ENCODE measurements at places on chromosomes 16 and 17. TPM values are rescaled to one million over a fixed set of nuclear protein-coding genes. Genes with fewer than 3 reads are reported as not detected.

Gene PDILT
- total RNA-seq = not detected

DNA sequence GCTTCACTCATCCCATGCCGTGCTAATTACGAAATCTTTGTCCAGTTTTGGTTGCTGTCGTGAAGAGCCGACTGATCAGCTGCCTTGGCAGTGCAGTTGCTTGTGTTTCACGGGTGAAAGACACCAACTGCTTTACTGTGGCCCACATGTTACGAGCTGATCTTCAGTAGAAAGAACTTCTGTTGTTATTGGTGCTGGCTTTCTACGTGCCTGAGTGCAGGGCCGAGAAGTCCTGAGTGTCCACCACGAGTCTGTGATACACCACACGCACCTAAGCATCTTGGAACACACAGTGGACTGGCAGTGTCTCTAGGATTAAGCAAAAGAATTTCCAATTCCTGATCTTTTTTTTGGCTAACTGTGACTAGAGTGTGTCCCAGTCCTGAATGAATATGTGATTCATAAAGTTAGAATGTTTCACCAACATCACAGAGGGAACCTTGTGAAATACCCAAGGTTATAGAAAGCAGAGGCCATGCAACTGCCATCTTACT, 70.4 kb upstream of the CLEC18A start:
- H3K27me3 ChIP-seq = no peaks in the 10 kb centered on the region
- H3K36me3 ChIP-seq = peaks cover 32% of the 10 kb centered on the region
- no peak overlapping the region for H3K4me3 ChIP-seq

GRCh38 chr17:28634206-28634865, 10.6 kb downstream of the BLTP2 start:
- no peaks in the 10 kb centered on the region for H3K4me1 ChIP-seq
- peaks cover 94% of the 10 kb centered on the region for H3K36me3 ChIP-seq
- H3K4me3 ChIP-seq = no peak overlapping the region

DNA sequence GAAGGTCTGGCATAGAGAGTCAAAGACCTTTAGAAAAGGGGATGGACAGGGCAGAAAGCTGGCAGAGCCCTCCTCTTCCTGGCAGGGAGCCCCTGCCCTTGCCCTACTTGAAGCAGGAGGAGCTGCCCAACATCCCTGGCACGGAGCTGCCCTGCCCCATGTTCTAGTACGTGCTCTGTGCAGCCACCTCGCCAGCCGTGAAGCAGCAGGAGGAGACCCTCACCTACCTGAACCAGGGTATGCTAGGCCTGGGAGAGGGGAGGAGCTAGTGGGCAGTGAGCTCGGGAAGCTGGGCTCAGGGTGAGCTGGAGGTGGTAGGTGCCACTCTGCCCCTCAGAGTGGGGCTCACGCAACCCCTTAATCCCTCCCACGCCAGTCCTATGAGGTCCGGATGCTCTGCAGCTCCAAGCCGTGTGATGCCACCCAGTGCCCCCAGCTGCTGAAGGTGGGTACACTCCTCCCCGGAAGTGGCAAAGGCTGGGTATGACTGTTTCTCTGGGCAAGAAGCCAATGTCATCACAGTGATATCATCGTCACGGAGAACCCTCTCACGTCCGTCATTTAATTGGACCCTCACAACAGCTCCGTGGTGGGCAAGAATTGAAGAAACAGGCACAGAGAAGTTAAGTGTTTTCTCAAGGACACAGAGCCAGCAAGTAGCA, 12.7 kb upstream of the STAC2 start:
- peaks cover 5% of the 10 kb centered on the region for H3K27me3 ChIP-seq
- H3K4me3 ChIP-seq = no peak overlapping the region
- H3K27ac ChIP-seq = no peak overlapping the region
- no peak for DNase-seq
- H3K4me1 ChIP-seq = no peaks in the 10 kb centered on the region

DNA sequence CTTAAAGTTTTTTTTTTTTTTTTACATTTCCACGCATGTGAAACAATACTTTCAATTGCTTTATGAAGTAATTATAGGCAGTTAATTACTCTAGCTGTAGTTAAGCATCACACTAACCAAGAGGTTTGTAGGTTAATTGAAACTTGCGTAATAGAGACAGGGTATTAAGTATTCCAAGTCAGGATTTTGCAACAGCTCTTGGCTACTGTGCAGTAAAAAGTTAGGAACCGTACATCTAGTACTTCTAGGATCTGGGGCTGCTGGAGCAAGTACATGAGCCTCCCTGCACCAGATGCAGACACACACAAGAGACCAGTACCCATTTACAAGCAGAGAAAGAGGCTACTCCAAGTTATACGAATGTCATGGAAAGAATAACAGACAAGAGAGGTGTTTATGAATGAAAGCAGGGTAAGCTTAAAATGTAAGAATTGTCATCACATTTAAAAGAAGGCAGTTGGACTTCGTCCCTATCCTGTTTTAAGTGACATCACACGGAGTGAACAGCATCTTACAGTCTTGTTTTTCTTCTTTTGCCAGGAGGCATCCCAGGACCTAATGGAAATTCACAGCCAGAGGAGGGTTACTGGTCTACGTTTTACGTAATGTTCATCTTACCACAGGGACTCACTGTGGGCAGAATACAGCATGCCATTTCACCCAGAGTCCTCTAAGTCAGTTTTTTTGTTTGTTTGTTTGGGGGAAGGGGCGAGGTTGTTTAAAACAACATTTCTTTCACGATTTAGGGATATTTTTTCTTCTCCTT, 379.6 kb upstream of the PSMD7 start:
- peak overlapping the region; percentile 21 for H3K27ac ChIP-seq
- no peak for DNase-seq
- no peaks in the 10 kb centered on the region for H3K36me3 ChIP-seq
- no peak overlapping the region for H3K4me3 ChIP-seq
- no peaks in the 10 kb centered on the region for H3K27me3 ChIP-seq
- no peaks in the 10 kb centered on the region for H3K4me1 ChIP-seq

DNA sequence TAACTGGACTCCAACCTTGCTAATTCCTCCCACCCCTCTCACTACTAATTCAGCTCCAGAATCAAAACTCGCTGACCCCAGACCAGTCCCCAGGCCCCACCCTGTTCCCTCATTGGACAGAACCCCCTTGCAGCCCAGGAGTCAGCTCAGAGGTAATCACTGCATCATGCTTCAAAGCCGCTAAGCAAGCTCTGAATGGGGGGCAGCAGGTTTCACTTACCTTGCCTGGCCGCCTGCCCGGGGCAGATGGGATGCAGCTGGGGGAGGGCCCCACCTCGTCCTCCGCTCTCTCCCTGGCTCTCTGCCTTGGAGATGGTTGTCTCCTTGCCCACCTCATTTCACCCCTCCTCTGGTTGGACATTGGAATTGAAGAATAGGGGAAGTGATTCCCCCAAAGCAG, 4.8 kb upstream of the NGFR start:
- peaks cover 29% of the 10 kb centered on the region for H3K27me3 ChIP-seq
- no peaks in the 10 kb centered on the region for H3K36me3 ChIP-seq
- H3K4me1 ChIP-seq = peaks cover 2% of the 10 kb centered on the region
- H3K27ac ChIP-seq = no peak overlapping the region
- no peak for DNase-seq

All from heart right ventricle (tissue), 16 donors.